Cerebellum (tissue), 4 donors: ENCODE measurements at places on chromosomes 11 and 22. TPM values are rescaled to one million over a fixed set of nuclear protein-coding genes. Genes with fewer than 3 reads are reported as not detected.
A peak's percentile ranks its signal among the peaks of the same experiment; 100 is the strongest.

DNAL4 gene
- total RNA-seq: 10.7 TPM

NXPE2 gene
- total RNA-seq: 0.45 TPM

ETS1 gene
- total RNA-seq: 14.6 TPM

DNA sequence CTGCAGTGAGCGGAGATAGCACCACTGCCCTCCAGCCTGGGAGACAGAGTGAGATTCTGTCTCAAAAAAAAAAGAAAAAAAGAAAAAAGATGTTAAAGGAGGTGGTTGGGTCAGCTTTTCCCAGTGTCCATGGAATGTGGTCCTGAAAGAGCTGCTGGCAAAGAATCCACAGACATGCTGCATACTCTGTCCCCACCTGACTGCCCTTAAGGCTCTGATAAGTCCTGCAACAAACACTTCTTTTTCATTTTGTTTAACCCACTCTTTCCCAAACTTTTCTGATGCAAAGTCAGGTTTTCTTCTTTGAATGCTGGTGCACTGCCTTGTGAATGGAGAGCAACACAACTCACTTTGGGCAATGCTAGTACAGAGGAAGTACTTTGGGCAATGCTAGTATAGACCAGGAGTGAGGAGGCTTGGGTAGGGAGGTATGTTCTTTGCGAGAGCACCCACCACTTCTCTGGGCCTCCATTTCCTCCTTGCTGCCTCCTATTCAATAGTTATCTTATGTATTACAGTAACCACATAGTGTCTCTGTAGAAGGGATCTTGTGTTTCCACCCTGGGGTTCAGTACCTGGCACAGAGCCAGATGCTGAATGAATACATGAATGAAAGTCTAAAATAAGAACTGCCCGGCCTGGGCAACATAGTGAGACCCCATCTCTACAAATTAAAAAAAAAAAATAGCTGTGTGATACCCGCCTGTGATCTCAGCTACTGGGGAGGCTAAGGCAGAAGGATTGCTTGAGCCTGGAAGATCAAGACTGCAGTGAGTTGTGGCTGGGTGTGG, 18.9 kb downstream of the LIF start:
- DNase-seq: no peak

DNA sequence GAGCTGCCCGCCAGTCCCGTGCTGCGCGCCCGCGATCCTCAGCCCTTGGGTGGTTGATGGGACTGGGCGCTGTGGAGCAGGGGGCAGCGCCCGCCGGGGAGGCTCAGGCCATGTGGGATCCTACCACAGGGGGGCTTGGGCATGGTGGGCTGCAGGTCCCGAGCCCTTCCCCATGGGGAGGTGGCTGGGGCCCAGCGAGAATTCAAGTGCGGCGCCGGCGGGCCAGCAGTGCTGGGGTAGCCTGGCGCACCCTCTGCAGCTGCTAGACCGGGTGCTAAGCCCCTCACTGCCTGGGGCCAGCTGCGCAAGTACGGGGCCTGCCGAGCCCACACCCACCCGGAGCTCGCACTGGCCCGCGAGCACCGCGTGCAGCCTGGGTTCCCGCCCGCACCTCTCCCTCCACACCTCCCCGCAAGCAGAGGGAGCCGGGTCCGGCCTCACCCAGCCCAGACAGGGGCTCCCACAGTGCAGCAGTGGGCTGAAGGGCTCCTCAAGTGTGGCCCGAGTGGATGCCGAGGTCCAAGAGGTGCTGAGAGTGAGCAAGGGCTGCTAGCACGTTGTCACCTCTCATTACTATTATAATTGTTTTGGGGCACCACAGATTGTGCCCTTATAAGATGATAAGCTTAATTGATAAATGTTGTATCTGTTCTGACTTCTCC, 333.2 kb downstream of the CASP12 start:
- DNase-seq: no peak

- DNase-seq: no peak
Observed at GRCh38 chr22:37427135-37427710, at the start of gene ELFN2. Gene ELFN2, minus strand, starts transcription at chr22:37427479. Its CDS starts 51,945 bp downstream, at chr22:37375534.

GRCh38 chr11:62340269-62340901, 3.1 kb downstream of the ASRGL1 start:
- DNase-seq: peak; percentile 71

- DNase-seq: no peak
Observed at GRCh38 chr11:34576331-34576730, 44.6 kb upstream of the EHF start.
